Epithelial cell of proximal tubule (primary cell): ENCODE measurements at places on chromosomes 3 and 15. TPM values are rescaled to one million over a fixed set of nuclear protein-coding genes. Genes with fewer than 3 reads are reported as not detected.

DNA sequence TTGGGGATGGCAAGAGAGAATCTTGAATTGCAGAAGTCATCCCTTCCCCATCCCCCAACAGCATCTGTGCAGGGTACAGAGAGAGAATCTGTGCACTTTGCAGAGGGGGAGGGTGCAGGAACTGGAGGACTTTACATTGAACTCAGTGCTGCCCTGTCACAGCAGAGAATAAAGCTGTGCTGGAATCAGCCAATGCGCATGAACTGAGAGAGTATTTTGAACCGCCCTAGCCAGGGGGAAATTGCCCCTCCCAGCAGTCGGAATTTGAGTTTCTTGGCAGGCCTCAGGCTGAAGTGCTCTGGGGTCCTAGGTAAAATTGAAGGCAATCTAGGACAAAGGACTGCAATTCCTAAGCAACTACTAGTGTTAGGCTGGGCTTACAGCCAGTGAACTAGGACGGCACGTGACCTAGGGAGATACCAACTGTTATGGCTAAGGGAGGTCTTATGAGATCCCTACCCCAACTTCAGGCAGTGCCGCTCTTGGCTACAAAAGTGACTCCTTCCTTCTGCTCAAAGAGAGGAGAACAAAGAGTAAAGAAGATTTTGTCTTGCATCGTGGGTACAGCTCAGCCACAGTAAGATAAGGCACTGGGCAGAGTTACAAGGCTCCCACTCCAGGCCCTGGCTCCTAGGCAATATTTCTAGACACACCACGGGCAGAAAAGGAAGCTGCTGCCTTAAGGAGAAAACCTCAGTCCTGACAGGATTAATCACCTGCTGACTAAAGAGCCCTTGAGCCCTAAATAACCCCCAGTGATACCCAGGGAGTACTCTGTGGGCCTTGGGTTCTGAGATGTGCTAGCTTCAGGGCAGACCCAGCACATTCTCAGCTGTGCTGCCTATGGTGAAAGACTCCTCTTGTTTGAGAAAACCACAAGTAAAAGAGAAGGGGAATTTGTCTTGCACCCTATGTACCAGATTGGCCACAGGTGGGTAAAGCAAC is 300.5 kb upstream of the ALCAM start:
- DNase-seq: no peak

DNA sequence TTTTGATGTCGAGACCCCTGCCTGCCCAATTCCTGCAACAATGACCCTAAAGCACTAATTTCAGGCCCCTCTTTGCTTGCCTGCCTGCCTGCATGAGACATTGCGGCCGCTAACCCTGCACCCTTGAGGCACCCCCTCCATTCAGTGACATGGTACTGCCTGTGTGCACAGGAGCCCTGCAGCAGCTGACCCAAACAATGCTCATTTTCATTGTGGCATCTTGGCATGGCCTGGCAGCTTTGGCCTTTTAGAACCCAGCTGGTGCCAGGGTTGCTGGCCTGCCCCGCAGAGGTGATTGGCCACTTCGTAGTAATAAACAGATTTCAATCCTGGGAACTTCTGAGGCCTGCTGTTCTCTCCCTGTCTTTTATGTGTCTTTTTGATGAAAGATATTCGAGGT is 33.8 kb downstream of the SLCO3A1 start:
- DNase-seq: no peak

- no peak for DNase-seq
These were observed 953.1 kb upstream of the NR2F2 start for GRCh38 chr15:95377258-95377852.

DNA sequence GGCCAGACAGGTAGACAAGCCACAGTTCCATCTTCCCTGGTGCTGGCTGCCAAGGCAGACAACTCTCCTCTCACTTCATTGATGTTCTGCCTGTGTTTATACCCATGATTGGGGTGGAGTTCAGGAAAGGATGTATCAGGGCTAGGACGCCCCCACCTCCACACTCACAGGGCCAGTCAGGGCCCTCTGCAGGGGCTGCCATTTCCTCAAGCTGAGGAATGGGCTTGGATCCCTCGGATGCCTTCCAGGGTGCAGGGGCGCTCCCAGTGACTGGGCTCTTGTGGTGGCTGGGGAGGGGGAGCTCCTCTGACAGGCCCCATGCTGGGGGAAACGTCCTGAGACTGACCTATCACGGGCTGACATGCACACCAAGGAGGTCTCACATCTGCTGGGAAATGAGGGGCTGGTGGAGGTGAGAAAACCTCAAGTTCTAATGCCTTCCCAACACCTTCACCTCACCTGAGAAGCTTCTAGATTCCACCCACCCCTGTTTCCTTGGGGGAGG is 31.4 kb downstream of the SEMA7A start:
- DNase-seq: no peak

UCN2 gene
- total RNA-seq: 4.8 and 6.6 TPM in 2 replicates
